Muscle of leg (tissue), 16 donors: ENCODE measurements at places on chromosomes 4 and X.

- no peak for DNase-seq
These were observed 960.9 kb upstream of the HS3ST1 start for GRCh38 chr4:12389604-12390003.

- DNase-seq = peak; percentile 97
These were observed 168.7 kb downstream of the SCFD2 start for GRCh38 chr4:53196882-53197771.

DNA sequence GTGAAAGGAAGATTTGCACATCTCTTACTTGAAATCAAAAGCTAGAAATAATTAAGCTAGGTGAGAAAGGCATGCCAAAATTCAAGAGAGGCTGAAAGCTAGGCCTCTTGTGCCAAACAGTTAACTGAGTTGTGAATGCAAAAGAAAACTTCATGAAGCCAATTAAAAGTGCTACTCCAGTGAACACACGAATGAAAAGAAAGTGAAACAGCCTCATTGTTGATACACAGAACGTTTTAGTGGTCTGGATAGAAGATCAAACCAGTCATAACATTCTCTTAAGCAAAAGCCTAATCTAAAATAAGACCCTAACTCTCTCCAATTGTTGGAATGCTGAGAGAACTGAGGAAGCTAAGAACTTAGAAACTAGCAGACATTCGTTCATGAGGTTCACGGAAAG lies 122.3 kb downstream of the UNC5C start:
- no peak for DNase-seq

DNA sequence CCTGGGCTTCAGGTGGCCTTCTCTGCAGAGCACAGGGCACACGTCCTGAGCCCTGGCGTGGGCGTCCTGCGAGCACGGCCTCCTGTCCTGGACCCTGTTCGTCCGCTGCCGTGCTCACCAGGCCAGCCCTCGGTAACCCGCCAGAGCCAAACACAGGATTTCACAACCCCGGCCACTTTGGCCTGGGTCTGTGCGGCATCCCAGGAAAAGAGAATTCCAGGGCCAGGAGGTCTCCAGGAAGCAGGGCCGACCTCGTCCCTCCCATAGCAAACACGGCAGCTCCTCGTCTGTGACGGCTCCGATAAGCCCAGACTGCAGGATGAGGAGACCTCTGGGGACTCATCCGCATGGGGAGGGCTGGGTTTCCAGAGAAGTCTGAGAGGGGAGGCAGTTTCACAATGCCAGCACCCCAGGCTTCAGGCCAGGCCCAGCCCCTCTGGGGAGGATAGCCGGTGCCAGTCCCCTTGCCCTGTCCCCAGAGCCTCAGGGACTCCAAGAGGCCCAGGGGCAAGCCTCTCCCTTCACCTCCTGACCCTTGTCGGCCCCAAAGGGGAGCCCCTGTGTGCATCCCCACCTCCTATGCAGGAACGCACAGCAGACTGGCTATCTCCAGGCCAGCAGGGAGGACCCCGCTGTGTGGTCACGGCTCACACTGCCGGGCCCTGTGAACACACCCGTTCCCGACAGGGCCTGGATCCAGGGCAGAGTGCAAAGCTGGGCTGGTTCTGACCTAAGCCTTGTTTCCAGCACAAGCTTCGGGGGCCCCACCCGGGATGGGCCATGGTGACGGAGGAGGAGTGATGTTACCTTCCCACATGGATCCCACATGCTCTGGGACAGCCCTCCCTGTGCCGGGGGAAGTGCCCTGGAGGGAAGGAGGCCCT lies 22.3 kb upstream of the HTRA3 start:
- DNase-seq = no peak

DNA sequence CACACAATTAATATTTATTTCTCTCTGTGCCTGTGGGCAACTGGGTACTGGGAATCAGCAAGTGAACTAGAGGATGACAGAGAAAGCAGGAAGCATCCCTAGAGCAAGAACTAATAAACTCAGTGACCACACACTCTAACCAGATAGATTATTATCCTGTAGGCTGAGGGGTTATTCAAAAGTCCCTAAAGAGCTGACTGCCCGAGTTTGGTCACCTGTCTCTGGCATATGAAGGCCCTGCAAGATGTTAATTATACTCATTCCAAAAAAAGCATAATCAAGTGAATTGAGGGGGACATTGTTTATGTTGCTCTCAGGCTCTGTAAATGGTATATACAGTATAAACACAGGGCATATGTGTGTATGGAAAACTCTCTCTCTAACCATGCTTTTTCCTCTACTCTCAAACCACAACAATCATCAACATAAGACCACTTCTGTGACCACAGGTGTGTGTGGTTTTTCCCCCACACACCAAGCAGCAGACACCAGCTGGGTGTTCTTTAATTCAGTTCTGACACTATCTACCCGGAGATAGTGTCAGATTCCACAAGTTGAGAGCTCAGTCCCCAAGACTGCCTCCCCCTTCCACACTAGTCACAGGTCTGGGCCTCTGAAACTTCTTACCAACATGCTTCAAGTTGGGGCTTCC lies 6.2 kb upstream of the HPSE start:
- DNase-seq = no peak

- peak; percentile 89 for DNase-seq
These were observed 643.7 kb downstream of the BCOR start for GRCh38 chrX:39453889-39454621.

- DNase-seq = no peak
These were observed 82.0 kb downstream of the UNC5C start for GRCh38 chr4:95466791-95467190.

- DNase-seq = no peak
These were observed 124.2 kb downstream of the BANK1 start for GRCh38 chr4:101914761-101915160.

DNA sequence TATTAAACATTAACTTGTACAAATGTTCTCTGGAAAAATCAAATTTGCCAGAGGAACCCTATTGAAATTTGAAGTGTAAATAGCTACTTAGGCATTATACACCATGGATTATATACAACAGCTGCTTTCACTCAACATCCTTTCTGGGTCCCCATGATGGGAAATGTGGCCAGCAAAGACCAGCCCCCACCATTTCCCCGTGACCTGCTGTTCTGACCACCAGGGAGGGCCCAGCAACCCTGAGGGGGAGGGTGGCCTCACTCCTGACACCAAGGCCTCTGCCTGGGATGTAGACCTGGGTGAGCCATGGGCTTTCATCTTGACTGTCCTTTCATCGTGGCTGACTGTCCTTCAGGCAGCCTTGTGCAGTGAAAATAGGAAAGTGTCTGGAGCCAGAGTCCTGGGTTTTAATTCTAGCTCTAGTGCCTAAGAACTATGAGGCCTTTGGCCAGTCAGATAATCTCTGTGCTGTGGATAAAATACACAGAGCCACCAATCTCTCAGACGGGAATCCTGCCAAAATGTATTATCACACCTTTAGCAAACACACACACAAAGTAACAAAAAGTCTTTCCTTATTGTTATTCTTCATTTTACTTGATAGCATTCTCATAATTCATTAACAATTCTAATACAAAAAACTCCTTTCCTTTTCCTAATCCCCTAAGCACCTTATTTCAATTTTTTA lies 45.1 kb downstream of the NR3C2 start:
- no peak for DNase-seq

- no peak for DNase-seq
These were observed 27.0 kb downstream of the TEC start for GRCh38 chr4:48242511-48243195.

GRCh38 chr4:37243722-37244582 lies 591 bp upstream of the NWD2 start:
- DNase-seq = peak; percentile 2

- no peak for DNase-seq
These were observed 123.8 kb downstream of the RPS6KA6 start for GRCh38 chrX:84064164-84064563.

- no peak for DNase-seq
These were observed 687.0 kb downstream of the DMD start for GRCh38 chrX:32524385-32524784.

GRCh38 chrX:125289209-125289608 lies 30.5 kb upstream of the TEX13C start:
- DNase-seq = no peak

GRCh38 chr4:5865896-5866599 lies 26.8 kb downstream of the CRMP1 start:
- DNase-seq = no peak

- no peak for DNase-seq
These were observed 87.9 kb downstream of the ANKRD17 start for GRCh38 chr4:73170518-73171198.

GRCh38 chr4:1830642-1831228 lies 25.2 kb downstream of the LETM1 start:
- no peak for DNase-seq
